Activated naive CD8-positive, alpha-beta T cell treated with anti-CD3 and anti-CD28 coated beads for 36 hours (primary cell): ENCODE measurements at places on chromosomes 1 and 21.
A peak's percentile ranks its signal among the peaks of the same experiment; 100 is the strongest.

GRCh38 chr1:173870252-173871075 is 2.3 kb downstream of the ZBTB37 start:
- DNase-seq: no peak

GRCh38 chr1:9909234-9910046 is 629 bp downstream of the CTNNBIP1 start:
- peak; percentile 47 for DNase-seq

DNA sequence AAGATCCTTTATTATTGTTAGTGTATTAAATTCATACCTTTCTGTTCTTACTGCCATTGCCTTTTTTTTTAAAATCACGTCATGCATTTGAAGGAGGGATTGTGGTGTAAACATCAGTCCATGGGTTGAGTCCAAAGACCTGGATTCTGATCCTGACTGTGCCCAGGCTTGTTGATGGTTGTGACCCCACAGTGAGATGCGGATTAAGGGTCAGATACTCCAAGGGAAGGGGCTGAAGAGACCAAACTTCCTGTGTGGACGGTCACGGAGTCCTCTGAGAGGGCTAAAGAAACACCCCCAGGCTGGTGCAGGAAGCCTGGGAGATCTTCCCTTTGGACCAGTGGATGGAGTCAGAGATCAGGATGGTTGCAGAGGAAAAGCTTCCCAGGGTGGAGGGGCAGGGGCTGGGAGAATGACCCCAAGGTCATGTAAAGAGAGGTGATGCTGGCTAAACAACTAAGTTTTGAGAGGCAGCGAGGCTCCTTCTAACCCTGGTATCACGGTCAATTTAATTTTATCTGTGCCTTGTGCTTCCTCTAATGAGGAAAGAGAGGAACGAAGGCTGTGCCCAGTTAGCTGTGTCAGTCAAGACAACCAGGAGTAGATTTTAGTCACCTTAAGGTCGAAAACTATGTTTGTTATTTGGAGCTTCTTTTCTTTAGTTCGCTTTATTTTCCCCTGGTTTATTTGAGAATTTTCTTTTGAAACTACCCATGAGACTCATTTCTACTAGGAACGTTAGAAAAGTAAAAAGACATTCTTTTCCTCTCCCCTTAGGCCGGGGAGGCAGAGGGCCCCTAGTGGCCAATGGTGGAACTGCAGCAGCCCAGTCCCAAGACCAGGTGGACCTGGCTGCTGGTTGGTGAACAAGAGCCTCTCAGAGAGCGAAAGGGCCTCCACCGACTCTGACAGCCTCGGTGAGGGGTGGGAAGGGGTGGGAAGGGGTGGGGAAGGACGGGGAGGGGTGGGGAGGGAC is 8.7 kb upstream of the GPR161 start:
- DNase-seq: peak; percentile 83

DNA sequence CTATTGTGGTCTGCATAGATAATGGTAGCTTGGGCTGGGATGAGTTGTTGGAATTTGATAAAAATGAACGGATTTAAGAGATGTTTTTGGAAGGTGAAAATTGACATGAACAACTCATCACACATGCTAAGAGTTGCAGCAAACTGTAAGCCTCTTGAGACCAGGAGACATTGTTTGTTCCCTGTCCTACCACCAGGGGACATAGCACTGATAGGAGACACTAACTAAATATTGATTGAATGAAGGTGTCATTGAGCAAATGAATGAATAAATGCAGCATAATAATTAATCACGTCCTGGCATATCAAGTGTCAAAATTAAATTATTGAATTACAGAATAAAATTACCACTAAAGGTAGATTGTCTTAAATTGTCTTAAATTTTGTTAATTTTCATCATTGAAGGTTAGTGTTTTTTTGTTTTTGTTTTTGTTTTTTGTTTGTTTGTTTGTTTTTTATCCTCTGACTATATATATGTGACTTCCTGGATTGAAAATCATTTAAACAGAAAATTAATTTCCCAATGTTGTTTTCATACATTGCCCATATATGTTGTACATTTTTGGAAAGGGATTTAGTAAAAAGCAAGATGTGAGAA is 285.3 kb upstream of the C1orf105 start:
- no peak for DNase-seq

- no peak for DNase-seq
These were observed 29.4 kb upstream of the PIGV start for GRCh38 chr1:26758358-26758757.
